ENCODE measurements at places on chromosomes 3 and 15.

- DNase-seq, result no peak
Measured at GRCh38 chr3:45541326-45542321, 52.9 kb upstream of the LIMD1 start.

- no peak for DNase-seq
Measured at GRCh38 chr3:158200955-158201354, 91.1 kb downstream of the RSRC1 start.

DNA sequence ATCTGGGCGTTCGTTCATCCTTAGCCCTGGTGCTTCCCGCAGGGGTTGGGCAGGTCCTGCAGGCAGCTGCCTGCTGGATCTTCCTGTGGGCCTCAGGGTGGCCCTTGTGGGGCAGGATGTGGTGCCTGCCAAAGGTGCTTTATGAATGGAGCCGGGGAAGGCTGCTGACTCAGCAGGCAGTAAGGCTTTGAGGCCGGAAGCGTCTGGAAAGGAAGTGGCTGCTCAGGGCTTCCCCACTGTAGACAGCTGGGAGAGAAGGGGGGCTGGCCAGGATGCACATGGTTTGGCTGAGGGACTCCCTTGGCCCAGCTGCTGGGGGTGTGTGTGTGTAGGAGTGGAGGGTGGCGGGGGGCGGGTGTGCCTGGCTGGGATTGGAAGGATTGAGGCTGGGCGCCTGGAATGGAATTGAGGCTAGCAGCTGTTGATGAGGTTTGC lies 12.9 kb downstream of the CD276 start:
- DNase-seq, result peak; percentile 78

DNA sequence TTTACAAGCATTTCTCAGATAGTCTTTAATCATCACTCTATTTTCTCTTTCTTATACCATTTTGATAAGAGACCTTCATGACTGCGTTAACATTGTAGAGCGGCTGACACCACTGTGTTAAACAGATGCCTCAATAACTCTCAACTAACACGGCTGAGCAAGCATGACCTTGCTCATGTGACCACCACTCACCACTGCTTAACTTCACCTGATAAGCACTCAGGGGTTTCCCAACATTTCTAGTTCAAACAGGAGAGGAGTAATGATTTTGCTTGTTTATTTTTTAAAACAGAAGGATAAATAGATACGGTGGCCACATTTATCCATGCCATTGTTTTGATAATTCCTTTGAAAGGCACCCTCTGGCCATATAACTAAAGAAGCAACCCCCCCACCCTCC lies 37.7 kb upstream of the TMEM45A start:
- no peak for DNase-seq

DNA sequence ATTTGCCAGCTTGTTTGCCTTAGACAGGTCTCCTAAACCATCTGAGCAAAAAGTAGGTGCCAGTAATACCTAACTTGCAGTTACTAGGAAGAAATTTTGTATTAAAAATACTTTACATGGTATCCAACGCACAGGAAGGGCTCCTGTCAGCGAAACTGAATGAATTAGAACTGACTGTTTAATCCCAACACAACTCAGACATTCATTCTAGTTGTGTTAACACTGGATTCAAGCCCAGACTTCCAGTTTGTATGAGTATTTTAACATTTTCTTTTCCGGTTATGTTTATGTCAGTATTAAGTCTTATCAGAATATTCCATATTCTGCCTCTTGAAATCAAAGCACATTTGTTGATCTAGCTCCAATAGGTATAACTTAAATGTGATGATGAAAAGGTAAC lies 82.0 kb upstream of the SOX2 start:
- no peak for DNase-seq

Data from endodermal cell (in vitro differentiated cells).